ENCODE measurements at places on chromosomes 2 and 18. TPM values are rescaled to one million over a fixed set of nuclear protein-coding genes. Genes with fewer than 3 reads are reported as not detected.

DPYSL5 gene
- total RNA-seq, result under 0.01 TPM

IL1F10 gene
- not detected for total RNA-seq

XDH gene
- not detected for total RNA-seq

IL36A gene
- total RNA-seq, result not detected

MAPK4 gene
- total RNA-seq, result not detected

GRCh38 chr2:198917275-198917674 is 540.5 kb downstream of the SATB2 start:
- DNase-seq, result no peak

- DNase-seq, result no peak
These were observed 40.2 kb upstream of the LAMA1 start for GRCh38 chr18:7157760-7158159.

GRCh38 chr2:72980535-72981217 is 63.4 kb downstream of the EMX1 start:
- no peak for DNase-seq

- DNase-seq, result no peak
These were observed 1.3 kb downstream of the CDCA7 start for GRCh38 chr2:173355866-173356508.

- no peak for DNase-seq
These were observed 489.1 kb downstream of the CNTNAP5 start for GRCh38 chr2:124514236-124514635.

- DNase-seq, result no peak
These were observed 34.5 kb downstream of the BCL2 start for GRCh38 chr18:63284827-63285733.

DNA sequence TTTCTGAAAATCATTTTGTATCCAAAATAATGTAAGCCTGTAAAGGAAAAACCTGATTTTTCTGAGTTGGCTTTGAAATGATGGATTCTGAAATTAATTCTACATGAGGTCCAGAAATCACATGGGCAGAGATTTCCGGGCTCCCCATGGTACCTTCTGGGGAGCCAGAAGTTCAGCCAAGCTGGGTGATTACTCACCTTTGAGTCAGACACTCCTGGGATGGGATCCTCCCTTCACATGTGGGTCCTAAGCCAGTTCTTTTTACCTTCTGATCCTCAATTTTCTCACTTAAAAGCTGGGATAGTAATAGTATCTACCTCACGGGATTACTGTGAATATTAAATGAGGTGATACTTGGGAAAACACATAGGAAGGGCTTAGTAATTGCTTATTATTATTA is 179.8 kb upstream of the EPAS1 start:
- DNase-seq, result peak; percentile 78

GRCh38 chr18:75207310-75208154 is 1.4 kb downstream of the PTGR3 start:
- DNase-seq, result peak; percentile 45

DNA sequence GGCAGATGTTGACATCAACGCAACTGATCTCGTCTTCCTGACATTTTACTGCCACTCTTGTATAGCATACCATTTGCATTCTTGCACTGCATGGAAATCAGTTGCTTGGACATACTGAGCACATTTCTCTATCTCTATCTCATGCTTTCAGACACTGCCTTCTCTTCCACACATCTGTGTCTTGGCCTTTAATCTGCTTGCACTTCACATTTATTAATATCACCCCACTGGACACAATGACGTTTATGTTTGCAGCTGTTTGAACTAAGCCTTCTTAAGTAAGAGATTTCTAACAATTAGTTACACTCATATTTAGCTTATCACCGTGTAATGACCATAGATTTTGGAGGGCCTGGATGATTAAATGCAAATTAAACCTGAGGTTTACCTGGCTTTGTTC is 229.8 kb upstream of the CDH19 start:
- no peak for DNase-seq

GRCh38 chr2:181106789-181107627 is 126.6 kb downstream of the UBE2E3 start:
- no peak for DNase-seq

DNA sequence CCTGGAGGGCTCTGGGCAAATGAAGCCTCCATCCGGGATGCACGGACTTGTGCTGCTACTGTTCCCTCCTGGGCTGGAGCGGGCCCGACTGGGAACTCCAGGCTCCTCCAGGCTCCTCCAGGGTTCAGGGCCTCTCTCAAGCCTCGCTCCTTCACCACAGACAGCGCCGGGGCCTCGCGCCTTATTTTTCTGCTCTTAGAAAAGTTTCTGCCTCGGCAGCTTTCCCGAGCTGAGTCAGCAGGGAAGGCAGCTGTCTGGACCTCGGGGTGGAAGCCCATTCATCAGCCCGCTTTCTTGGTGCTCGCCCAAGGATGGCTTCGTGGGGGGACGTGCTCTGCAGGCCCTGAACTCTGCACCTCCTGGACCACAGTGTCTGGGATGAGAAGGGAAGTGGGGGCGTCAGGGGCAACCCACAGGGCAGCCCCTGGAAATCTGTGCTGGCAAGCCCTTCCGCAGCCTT is 12.9 kb upstream of the TEX51 start:
- no peak for DNase-seq

GRCh38 chr18:48805826-48806535 is 144.8 kb downstream of the SMAD7 start:
- DNase-seq, result no peak

DNA sequence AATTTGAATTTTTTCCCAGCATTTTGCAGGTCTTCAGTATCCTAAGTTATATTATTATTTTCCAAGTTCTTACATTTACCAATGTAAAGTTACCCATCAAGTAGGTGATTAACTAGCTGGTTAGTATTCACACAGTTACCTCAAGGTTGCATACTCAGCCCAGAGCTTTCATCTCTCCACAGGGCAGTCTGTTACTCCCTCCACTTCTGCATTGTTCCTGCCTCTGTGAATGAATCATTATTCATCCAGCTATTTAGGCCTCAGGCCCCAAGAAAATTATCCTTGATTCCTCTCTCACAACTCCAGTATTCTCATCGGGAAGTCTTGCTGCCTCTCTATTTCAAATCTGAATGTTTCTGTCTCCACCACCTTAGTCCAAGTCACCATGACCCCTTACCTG is 92.2 kb downstream of the SMC6 start:
- DNase-seq, result no peak

- DNase-seq, result no peak
These were observed 76.0 kb downstream of the SH3YL1 start for GRCh38 chr2:187825-188224.

DNA sequence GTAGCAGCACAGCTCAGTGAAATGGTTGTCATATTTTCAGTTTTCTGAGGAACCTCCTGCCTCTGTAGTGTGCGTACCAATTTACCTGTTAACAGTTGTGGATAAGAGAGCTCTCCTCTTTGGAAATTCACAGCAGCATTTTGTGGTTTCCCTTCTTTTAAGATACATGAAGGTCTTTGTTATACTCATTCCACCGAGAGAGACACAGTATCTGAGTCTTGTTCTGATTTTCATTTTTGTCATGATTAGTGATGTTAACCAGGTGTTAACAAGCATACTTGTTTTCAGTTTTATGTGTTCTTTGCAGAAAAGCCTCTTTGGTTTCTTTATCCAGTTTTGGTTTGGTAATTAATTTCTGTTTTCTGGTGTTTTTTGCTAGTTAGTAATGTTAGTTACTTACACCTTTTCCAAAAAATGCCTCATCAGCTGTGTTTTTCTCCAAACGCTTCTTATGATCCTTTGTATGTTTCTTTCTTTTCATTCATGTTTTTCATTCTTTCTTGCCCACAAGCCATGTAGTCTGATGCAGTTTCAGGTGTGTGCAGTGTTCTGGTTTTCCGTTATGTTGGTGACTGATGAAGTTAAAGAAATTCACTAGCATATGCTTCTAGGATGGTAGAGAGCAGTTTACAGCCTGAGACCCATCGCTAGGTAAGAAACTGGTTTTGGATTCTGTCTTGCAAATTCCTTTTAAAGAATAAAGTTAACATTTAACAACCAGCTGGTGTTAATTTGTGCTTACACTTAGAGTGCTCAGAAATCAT is 30.1 kb downstream of the CCDC74A start:
- DNase-seq, result no peak

DNA sequence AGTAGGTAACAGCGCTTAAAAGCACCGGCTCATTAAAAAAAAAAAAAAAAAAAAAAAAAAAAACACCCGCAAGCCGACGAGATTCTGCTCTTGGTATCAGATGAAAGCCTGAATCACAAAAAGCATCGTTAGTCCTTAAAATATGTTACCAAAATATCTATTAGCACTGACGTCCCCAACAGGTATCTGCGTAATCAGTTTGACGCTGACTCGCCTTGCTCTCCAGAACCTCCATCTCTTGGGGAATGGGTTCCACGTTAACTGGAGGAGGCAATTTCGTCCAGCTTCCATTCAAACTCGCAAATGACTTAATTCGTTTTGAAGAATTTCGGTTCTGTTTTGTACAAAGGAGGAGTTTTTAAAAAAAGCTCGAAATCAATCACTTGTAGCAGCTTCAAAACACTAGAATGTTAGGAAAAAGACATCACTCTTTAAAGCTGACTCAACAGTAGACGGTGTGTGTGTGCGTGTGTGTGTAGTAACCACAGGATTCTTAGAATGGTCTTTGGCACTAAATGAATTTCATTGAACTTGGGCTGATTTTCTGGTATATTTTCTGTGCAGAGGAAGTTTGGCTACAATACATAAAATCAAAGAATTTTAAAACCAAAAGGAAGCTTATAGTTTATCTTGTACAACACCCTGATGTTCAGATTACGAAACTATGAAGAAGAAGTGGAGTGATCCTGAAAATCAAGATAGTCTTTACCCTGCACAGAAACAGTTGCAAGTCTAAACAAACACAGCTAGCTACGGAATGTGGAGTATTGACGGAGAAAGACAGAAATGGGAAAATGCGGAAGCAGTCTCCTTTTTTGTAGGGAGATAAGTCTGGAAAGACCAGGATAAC is 1.1 kb upstream of the PGAP1 start:
- DNase-seq, result peak; percentile 30

DNA sequence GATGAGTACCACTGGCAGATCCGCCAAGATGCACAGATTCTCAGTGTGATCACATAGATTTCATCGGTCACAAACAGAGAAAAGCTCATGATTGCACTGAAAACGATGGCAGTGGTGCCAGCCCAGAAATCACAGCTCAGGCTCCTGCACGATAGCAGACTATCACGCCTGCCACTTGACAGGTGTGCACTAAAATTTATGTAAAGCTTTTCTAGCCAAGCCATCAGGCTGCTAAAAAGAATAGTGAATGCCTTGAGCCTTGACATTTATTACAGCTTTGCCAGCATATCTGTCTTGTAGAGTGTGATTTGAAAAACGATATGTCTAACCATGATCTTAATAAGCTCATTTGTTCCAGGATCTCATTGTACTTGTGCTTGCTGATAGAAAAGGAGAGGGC is 409.5 kb upstream of the CWC22 start:
- DNase-seq, result no peak

DNA sequence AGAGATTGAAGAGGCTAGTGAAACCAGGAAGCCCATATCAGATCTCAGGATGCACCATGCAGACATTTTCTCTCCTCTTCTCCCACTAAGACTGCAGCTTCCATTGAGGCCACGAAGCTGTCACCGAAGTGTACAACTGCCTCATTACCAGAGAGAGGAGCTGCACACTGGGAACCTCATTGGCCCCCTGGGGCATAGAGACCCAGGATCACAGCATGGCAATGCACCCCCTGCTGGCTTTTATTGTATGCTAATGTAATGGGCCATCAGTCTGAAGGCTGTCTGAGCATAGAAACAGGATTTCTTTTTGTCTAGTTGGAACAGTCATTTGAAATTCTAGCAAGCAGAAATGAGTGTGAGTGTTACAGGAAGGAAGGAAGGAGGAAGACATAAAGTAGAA is 861.6 kb upstream of the CELF4 start:
- no peak for DNase-seq

DNA sequence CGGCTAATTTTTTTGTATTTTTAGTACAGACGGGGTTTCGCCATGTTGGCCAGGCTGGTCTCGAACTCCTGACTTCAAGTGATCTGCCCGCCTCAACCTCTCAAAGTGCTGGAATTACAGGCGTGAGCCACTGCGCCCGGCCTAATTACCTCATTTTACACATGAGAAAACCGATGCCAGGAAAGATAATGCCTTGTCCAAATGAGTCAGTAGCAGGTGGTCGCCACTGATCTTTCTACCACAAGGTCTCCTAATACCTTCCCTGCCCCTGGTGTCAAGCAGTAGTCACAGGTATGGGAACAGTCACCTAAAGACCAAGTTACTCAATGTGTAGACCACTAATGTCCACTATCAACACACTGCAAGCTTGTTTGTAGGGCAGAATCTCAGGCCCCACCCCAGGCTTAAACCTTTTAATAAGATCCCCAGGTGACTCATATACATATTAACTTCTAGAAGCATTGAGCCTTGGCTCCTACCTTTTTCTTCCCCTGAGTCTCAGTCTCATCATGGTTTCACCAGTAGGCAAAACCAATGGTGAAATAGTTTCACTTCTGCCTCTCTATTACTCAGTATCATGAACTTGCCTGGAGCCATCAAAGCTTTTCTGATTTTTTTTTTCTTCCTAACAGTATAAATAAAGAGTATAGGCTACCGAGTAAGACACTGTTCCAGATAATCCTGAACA is 6.9 kb upstream of the EPB41L5 start:
- DNase-seq, result no peak

DNA sequence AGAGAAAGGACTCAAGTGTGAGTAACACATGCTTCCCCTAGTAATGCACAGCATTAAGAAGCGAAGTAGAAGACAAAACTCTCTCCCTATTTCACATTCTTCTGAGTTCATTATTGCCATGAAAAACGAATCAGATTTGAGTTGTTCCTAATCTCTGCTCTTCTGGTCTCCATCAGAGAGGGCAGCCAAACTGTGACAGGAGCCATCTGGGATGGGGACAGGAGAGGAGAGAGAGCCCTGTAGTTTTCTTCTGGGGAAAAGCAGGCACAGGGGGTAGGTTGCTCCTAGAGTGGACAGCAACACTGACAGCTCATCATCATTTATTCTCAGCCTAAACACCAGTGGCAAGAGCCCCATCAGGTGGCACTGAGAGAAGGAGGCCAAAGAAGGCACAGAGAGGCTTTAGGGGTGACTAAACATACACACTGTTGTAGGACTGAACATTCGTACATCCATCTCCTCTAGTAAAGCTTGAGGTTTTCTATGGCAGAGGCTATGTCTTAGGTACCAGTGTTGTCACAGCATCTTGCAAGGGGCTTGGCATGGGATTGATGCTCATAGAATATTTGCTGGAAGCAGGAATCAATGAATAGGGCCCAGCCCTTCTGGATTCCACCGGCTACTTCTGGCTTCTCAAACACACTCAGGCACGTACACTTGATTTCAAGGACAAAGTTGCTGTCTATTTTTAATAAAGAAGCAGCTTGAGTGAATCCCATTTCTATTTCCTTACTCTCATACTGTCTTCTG is 33.1 kb downstream of the SLC8A1 start:
- DNase-seq, result no peak

DNA sequence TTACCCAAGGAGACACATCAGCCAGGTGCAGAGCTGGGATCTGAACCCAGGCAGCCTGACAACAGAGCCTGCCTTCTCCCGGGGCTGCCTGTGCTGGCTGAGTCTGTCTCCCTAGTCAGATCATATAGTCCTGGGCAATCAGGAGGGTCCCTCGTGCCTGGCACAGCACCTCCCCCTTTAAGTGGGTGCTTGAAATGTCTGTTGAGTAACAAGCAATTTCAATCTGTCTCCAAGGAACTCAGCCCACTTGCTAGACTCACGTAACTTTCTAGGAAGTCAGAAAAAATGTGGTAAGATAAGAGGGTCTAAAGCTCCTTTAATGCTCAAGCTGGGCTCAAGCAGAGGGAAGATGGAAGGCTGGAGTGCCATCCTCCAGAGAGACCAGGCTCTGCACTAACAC is 51.9 kb downstream of the REEP1 start:
- no peak for DNase-seq

GRCh38 chr2:9721344-9721743 is 90.5 kb upstream of the YWHAQ start:
- DNase-seq, result no peak

GRCh38 chr2:227890495-227891079 is 19.2 kb downstream of the DAW1 start:
- peak; percentile 30 for DNase-seq

All from dermis microvascular lymphatic vessel endothelial cell (primary cell).